ENCODE measurements at places on chromosomes 6 and 20.

DNA sequence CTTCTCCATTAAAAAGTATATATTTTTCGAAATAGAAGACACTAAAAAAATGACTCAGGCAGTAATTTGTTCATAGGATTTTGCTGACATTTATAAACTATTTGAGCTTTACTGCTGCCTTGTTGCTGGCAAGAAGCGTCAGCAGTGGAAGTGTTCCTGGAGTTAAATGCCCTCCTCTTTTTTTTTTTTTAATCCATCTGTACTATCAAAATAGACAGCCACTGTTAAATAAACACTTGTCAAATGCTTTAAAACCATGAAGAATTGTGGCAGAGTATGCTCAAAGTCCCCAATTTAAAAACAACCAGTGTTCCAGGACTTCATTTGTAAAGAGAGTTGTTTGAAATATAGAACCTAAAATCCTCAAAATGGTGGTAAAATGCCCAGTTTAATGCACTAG, 253.8 kb downstream of the NKAIN2 start:
- DNase-seq: no peak

DNA sequence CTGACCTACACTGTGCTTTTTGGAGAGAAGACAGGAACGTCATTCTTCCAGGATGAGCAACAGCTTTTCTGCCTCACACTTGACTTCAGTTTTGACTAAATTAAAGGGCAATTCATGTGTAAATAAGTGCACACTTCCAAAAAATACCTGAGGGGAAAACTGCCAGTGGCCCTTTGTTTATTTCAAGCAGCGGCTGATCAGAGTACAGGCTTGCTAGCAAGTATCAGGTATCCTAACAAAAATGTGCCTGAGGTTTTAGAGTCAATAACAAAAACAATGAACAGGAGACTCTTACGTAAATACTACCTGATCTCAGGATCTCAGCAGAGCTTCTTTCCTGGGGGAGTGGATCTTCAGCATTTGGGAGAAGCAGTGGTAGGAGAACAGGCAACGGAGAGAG, 12.4 kb downstream of the LY86 start:
- DNase-seq: no peak

- DNase-seq: no peak
Observed at GRCh38 chr6:39453956-39454524, 131.5 kb upstream of the KCNK16 start.

DNA sequence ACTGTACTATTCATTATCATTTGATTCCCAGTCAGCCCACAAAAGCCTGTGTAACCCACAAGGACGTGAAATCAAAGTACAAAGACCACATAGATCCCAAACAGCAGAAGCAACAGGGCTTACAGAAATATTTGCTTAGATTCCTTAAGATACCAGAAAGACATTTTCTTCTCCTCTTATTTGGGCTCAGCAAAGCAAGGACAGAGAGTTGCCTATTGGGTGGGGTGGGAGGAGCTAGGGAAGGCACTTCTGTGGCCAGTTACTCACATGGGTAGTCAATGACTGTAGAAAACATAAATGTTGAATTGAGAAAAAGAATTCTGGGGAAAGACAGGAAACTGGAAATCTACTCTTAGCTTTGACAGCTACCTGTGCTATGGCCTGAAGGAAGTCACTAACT, 19.8 kb downstream of the PDE7B start:
- DNase-seq: no peak

- DNase-seq: peak; percentile 71
Observed at GRCh38 chr20:25584905-25585704, at the start of gene NINL. Gene NINL (minus strand): TSS chr20:25585531. CDS start chr20:25526587, 58,944 bp downstream.

DNA sequence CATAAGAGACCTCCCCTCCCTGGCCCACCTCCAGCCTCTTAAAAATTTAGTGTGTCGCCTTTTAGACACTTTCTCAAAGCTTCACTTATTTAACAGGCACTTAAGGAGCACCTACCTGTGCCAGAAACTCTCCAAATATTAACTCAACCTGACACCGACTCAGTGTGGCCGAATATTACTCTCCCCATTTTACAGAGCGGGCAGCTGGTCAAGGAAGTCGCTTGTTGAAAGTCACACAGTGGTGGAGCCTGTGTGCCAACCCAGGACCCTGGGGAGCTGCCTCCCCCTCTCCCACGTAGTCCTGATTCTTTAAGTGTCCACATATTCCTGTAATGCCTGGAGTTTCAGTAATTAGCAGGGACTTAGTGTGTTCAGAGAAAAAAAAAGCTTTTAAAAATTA, 1.0 kb upstream of the PMEPA1 start:
- no peak for DNase-seq

DNA sequence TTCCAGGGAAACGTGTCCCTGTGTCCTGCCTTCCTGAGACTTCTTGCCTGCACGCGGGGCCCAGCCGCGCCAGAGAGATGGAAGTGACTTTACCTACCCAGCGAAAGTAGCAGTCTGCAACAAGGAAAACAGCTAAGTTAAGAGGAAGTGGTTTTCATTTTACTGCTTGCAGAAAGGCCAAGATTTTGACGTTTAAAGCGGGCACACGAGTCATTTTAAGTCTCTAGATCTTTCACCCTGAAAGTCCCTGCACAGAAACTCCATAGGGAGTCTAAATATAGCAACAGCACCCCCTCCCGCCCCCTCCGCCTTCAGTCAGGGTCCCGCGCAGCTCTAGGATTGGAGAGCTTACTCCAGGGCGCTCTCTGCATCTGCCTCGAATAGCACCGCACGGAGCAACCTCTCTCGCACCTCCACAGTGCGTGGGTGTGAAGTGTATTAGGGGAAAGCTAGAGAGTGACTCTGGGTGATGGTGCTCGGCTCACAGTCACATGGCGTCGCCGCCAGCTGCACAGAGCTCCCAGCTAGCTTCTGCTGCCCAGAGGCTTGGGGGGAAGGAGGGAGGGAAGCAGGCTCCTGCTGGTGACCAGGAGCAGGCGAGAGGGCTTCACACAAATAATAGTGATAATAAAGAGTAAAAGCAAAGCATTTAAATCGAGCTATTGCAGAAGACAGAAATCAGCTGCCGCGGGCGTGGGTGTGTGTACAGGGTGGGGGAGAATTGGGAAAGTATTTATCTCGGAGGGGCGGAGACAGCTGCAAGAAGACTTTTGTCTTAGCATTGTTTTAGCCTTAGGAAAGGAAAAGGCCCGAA, 1.8 kb upstream of the KCNQ5 start:
- DNase-seq: no peak

DNA sequence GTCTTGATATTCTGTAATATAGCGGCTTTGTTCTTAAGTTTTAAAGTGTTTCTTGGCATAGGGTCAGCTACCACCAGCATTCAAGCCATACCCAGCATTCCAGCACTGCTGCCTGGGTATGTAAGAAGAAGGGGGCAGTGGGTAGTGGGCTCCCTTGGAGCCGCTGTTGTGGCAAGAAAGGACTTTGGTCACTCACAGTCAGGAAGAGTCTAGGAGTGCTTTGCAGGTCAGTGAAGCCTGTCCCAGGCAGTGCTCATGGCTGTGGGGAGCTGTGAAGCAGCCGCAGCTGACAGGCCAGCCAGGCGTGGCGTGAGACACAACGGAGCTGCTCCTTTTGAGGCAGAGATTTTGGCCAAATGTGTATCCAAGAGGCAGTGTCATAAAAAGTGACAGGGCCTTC, 512.0 kb downstream of the CDKAL1 start:
- no peak for DNase-seq

DNA sequence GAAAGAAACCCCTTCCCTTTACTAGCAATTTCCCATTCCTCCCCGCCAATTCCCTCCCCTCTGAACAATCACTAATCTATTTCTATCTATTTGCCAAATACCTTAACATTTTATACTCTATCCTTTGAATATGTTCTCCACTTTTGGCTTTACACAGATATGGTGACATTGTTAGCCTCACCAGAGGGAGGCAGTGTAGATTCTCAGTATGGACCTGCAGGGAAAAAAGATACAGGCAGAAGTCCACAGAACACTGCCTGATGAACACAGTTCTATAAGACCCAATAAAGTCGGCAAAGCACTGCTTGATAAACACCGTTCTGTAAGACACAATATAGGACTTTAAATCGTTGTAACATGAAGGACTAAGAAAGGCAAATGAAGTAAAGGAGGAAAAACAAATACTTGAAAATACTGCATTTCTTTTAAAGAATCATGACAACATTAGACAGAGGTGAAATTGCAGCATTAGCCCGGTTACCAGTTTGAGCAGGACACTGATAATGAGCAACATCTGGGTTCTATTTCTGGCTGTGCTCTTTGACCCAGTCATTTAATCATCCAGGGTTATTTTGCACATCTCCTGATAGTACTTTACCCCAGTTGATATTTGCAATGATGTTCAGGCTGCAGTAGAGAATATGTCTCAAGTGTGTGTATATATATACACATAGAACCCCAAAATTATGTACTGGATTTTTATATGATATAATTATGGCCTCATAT, 296.8 kb downstream of the UTRN start:
- no peak for DNase-seq

- DNase-seq: peak; percentile 98
Observed at GRCh38 chr20:62740286-62741141, 31.9 kb downstream of the NTSR1 start.

GRCh38 chr20:20743511-20744169, 31.2 kb upstream of the RALGAPA2 start:
- DNase-seq: no peak

GRCh38 chr6:157443066-157443800, 62.2 kb downstream of the ZDHHC14 start:
- DNase-seq: no peak

DNA sequence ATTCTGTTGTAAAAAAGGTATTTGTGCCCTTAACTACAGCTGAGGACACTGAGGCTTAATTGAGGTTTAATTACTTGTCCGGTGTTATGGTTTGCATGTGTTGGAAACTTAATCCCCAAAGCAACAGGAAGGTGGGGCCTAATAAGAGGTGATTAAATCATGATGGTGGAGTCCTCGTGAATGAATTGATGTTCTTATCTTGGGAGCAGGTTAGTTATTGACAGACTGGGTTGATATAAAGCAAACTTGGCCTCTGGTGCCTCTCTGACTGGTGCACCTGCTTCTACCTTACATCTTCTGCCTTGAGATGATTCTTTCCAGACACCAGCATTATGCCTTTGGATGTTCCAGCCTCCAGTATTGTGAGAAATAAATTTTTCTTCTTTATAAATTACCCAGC, 306.5 kb upstream of the HS3ST5 start:
- no peak for DNase-seq

- DNase-seq: no peak
Observed at GRCh38 chr6:155400654-155400965, 55.0 kb downstream of the NOX3 start.

GRCh38 chr20:25247956-25248785, at the start of gene PYGB:
Gene PYGB (plus strand): TSS chr20:25248085. CDS start chr20:25248179, 94 bp downstream.
- peak; percentile 98 for DNase-seq

GRCh38 chr6:48098923-48099322, 12.1 kb downstream of the PTCHD4 start:
- DNase-seq: no peak

- DNase-seq: no peak
Observed at GRCh38 chr20:34999021-34999451, 43.4 kb downstream of the MYH7B start.

DNA sequence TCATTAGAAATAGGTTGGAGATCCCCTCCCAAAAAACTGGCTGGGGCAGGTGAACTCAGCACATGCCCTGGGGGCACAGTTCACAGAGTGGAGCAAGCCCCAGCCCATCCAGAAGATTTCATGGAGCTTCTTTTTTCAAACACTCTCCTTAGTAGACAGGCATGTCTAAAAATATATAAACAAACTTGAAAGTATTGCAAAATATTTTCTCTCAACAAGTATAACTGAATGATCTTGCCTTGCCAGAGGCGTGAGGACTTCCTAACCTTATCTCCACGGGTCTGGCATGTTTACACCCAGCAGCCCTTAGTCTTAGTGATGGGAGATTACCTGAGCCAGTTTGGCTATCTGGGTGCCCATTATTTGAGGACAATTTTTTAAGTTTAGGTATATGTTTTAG, 107.1 kb downstream of the QRSL1 start:
- no peak for DNase-seq

- DNase-seq: peak; percentile 17
Observed at GRCh38 chr20:4412216-4412615, 309.5 kb upstream of the PRND start.

- no peak for DNase-seq
Observed at GRCh38 chr6:156555116-156555515, 222.1 kb upstream of the ARID1B start.

DNA sequence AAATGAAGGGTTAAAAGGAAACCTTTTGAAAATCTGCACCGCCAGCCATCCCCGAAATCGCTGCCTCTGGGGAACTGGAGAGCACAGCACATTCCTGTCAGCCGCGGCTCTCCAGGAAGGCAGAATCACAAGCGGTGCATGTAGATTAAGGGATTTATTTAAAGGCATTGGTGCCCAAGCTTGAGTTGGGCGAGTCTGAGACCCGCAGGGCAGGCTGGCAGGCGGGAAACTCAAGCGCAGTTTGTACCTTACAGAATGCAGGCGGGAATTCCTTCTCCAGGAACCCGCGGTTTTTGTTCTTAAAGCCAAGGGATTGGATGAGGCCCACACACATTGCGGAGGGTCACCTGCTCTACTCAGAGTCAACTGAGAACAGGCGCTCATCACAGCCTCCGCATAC, 10.8 kb downstream of the GPR31 start:
- no peak for DNase-seq

- no peak for DNase-seq
Observed at GRCh38 chr6:80442366-80442765, 335.9 kb downstream of the BCKDHB start.

- DNase-seq: no peak
Observed at GRCh38 chr6:111080698-111081097, 6.6 kb upstream of the SLC16A10 start.

GRCh38 chr6:26366504-26366903, 1.5 kb downstream of the BTN3A2 start:
- DNase-seq: no peak

DNA sequence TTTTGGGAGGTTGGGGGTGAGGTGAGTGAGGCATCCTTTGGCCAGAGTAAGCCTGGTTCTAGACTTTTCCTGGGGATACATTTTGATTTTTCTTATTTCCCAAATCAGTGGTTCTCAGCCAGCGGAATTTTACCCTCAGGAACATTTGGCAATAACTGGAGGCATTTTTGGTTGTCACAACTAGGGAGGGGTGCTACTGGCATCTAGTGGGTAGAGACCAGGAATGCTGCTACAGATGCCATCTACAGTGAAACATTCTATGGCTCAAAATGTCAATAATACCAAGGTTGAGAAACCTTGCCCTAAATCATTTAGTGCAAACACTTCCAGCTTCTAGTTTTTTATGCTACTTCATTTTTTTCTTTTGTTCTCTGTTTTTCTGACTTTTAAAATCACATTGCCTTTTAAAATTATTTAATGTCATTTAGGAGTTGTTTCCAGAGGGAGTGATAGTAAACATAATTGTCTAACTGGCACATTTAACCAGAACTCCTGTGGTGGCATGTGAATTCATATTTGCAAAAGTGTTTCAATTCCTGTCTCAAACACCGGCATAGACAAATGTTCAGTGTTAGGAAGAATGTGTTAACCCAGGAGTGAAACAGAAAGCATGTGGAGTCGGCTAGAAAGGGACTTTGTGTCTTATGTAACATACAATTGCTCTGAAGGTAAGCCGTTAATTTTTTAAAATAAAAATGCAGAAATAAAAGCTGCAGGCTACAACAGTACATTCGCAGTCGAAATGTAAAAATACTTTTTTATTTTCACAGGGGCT, 59.0 kb downstream of the QRSL1 start:
- DNase-seq: no peak

Measured in RWPE1 (cell line).